ENCODE measurements at places on chromosomes 1 and 21.

GRCh38 chr21:33241846-33242245, 12.1 kb downstream of the IFNAR2 start:
- DNase-seq = no peak

GRCh38 chr1:116737020-116737854, 17.0 kb upstream of the CD2 start:
- DNase-seq = peak; percentile 57

GRCh38 chr1:162565460-162565859, 3.9 kb downstream of the UAP1 start:
- DNase-seq = no peak

- DNase-seq = no peak
Observed at GRCh38 chr1:244836135-244836521, 670 bp downstream of the COX20 start.

DNA sequence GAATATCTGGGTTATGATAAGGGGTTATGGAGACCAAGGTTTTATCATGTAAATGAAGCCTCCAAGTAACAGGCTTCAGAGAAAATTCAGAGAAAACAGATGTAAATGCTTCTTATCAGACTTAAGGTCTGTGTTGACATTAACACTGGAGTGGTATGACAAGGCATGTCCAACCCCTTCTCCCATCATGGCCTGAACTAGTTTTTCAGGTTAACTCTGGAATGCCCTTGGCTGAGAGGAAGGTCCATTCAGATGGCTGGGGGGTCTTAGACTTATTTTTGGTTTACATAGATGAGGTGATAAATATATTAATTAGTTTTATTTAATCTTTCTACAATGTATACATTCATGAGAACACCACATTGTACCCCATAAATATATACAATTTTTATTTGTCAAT, 399.6 kb downstream of the TBX15 start:
- no peak for DNase-seq

- no peak for DNase-seq
Observed at GRCh38 chr1:40301066-40301465, 16.0 kb downstream of the COL9A2 start.

DNA sequence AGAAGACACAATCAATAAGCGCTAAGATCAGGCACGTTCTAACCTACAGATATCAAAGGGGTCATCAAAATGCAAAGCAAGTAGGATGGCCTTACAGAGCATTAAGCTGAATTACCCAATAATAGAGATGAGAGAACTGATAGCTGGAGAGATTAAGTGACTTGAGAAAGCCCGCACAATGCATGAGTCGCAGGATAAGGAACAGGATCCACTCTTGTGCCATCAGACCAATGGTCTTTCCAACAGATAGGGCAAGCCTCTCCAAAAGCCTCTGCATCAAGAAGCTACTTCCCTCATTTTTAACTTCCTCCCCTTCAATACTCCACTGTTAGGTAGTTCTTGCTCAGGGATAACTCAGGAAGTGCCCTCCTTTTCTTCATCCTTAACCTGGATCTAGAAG, 2.6 kb downstream of the CHML start:
- DNase-seq = no peak

DNA sequence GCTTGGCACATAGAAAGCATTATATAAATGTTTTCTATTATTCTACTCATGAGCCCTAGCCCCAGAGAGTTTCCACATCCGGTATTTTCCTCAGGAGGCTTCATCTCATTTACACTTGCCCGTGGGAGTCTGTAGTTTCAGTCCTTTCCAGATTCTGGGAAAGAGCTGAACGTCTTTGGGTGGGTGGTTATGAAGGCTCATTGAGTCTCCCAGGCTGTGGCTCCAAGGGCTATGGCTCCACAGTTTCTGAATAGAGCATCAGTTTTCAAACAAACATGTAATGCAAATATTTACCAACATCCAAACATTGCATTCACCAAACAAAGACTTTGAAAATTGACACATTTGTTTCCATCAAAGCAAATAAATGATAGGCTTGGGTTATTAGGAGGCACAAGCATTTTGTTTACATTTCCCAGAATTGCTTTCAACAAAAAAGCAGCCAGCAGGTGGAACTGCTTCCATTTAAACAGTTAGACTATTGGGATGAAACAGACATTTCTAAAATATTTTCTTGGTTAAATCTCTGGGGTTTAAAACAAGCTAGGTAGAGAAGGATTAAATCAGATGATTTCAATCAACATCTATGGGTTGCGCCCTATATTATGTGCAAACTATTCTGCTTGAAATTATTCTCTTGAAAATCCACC, 1.3 kb upstream of the LEMD1 start:
- DNase-seq = no peak

GRCh38 chr1:1541956-1542765, 1.7 kb upstream of the TMEM240 start:
- no peak for DNase-seq

- DNase-seq = no peak
Observed at GRCh38 chr1:39992234-39992633, 37.3 kb downstream of the MFSD2A start.

DNA sequence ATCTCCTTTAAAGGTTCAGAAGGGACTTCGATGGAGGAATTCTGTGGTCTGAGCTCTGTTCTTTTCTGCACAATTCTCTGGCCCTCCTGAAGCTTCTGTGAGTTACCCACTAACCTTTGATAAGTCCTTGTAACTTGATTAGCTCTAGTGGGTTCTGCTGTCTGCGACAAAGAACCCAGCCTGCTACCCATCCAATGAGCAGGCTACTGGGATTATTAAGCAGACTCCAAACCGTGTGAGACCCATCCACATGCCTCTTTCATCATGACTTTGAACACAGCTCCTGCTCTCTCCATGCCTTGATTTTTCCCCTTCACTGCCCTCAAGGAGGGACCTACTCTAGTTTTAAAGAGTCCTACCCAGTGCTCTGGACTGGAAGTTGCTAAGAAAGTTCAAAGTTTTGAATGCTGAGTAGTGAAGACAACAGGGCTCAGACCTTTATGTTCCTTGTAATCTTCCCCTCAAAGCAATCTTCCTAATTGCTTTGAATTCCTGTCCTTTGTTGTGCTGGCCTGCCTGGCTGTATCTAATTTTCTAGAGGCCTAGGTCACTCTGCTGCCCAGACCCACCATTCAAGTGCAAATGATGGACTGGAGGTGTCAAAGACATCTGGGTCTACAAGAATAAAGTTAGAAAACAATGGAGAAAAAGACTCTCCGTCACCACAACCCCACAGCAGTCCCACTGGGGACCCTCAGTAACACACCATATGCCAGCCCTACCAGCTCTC, 146.9 kb downstream of the RHOU start:
- no peak for DNase-seq

DNA sequence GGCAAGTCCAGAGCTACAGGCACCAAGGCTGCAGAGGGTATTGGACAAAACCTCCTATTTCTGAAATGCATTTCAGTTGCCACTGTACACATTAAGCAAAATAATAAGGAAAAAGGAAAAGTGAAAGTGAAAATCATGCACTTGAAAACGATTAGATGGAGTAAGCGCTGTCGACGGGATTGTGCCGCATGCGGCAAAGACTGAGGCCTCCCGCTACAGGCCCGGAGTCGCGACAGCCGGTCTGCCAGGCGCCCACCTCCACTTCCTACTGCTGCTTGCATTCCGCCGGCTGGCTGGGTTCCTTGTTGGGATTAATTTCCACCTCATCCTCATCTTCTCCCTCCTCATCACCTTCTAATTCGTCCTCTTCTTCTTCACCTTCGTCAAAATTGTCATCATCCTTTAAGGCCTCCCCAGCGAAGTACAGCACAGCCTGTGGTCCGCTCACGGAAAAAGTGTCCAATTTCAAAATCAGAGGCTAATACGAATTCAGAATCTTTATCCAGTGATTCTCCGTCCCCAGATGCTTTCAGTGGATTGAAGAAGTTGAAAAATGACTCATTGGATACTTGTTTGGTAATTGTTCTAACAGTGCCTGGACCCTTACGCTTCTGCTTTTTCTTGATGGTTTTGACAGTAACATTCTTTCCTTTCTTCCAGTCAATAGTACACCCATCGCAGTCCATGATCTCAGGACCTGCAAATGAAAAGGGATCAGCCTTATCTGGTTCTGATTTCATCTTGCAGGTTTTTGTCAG, 38.0 kb downstream of the CD58 start:
- DNase-seq = no peak

- no peak for DNase-seq
Observed at GRCh38 chr1:188660572-188660971, 1817.1 kb downstream of the BRINP3 start.

DNA sequence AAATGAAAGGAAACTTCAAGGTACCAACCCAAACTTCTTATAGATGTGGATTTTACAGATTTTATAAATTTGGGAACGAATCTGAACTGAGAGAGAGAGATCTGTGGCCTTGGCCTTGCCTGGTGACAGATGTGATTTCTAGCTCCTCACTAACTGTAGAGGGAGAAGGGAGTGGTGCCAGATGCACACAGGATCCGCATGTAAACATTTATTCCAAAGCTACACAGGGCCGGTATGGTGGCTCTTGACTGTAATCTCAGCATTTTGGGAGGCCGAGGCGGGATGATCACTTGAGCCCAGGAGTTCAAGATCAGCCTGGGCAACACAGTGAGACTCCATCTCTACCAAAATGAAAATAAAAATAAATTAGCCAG, 77.1 kb downstream of the PGBD5 start:
- DNase-seq = no peak

DNA sequence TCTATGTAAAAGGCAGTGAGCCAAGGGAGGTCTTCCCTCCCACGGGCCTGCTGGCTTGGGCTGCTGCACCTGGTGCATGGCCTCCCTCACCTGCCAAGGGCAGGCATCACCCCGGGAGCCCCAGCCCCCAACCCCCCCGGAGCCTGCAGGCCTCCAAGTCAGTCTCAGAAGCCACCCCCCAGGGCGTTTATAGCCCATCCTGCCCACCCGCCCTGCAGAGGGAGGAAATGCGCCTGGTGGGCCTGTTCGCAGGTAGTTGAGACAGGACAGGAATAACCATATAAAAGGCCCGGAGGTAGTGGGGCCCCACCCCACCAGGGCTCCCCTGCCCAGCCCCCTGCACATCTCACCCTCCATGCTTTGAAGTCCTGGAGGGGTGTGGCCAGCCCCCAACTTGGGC, 18.2 kb upstream of the ARF1 start:
- DNase-seq = no peak

DNA sequence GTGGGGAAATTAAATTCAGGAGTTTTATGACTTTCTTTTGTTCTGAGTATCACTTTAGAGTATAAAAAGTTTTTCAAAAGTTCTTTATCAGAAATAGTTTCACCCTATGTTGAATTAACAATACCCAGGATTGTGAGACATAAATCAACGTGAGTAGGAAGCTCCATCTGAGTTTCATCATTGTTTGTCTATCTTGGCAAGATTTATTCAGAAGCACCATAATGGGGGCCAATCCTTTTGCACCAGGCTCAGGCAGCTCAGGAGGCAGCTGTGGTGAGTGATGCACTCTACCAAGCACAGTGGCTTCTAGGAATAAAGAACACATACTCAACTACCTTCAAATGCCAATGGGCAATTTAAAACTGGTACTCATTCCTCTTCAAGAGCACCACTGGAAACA, 12.0 kb downstream of the CREG1 start:
- no peak for DNase-seq

Measured in activated CD4-positive, CD25-positive, alpha-beta regulatory T cell treated with anti-CD3 and anti-CD28 coated beads, Interleukin-2, amount 50 U/mL, for 16 hours (primary cell).